A549 treated with RU486 at 1 μM for 4 hours (cell line): ENCODE measurements at places on chromosomes 13 and 19. TPM values are rescaled to one million over a fixed set of nuclear protein-coding genes. Genes with fewer than 3 reads are reported as not detected.

MBD3L3 gene
- not detected in 5 replicates for total RNA-seq

TNFSF13B gene
- total RNA-seq = 0.03 to 0.19 TPM (median 0.10 TPM) in 3 of 5 replicates, not detected in the others

LILRA5 gene
- not detected in 5 replicates for total RNA-seq

DIRAS1 gene
- 3.0 to 4.6 TPM (median 3.9 TPM) in 5 replicates for total RNA-seq

PCDH8 gene
- total RNA-seq = not detected in 5 replicates

PLIN4 gene
- total RNA-seq = 0.42 to 0.61 TPM (median 0.51 TPM) in 5 replicates

GADD45B gene
- 34.4 to 43.5 TPM (median 42.0 TPM) in 5 replicates for total RNA-seq

KLK2 gene
- 0.06 to 0.62 TPM in 2 of 5 replicates, not detected in the others for total RNA-seq

DHDH gene
- 1.1 to 2.1 TPM (median 1.5 TPM) in 5 replicates for total RNA-seq

GRWD1 gene
- total RNA-seq = 111 to 131 TPM (median 121 TPM) in 5 replicates

APOE gene
- 10.9 to 21.6 TPM (median 15.6 TPM) in 5 replicates for total RNA-seq

CYP2S1 gene
- 20.6 to 26.6 TPM (median 26.0 TPM) in 5 replicates for total RNA-seq

BEST2 gene
- total RNA-seq = 0.05 to 0.14 TPM in 2 of 5 replicates, not detected in the others
